ENCODE measurements at places on chromosomes 16 and 17.

DNA sequence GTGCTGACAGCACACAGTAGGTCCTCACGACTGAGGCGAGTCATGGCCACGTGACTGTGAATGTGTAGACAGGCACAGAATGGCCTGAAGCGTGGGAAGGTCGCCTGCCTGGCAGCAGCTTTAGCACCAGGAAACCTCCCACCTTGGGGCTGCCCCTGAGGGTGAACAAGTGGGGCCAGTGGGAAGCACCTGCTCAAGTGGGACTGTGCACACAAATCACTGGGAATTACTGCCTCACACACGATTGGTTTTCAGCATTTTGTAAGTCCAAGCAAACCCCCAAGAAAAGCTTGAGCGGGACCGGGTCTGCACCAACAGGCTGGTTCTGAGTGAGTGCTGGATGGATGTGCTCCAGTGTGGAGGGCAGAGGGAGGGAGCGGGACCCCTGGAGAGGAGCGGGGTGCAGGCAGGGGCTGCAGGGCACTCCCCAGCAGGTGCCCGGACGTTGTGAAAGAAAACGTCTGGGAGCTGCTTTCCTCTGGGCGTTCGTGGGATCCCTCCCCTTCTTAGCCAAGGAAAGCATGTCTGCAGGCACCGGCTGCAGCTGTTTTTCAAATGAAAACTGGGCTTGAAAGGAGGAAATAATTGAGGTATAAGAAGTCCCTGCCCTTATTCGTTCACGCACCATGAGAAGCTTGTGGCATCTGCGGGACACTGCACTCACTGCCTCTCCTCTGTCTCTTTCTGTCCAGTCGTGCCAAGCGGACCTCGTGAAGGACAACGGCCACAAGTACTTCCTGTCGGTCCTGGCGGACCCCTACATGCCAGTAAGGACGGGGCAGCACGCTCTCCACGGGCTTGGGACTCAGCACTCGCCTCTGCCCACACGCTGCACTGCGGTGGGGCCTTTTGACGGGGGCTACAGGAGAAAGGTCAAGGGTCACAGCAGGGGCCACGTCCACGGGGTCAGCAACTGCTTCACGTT lies 111.7 kb upstream of the CHMP6 start:
- DNase-seq: no peak

- DNase-seq: no peak
Observed at GRCh38 chr17:28908640-28909167, 5.8 kb upstream of the DHRS13 start.

DNA sequence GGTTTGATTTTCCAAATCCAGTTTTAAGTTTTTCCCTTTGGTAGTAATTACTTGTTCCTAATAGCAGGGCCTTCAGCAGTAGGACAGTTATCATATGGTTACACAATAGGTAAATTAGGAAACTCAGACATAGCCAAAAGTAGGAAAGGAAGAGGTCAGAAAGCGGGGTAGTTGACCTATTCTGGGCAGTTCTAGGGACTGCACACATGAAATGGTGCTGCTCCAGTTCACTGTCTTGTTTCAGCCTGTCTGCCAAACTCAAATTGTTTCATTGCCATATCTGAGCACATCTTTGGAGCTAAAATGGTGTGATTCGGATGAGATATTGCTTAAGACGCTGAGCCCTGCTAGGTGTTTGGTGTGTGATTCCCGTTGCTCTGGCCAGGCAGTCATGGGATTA lies 56.7 kb downstream of the TANGO6 start:
- DNase-seq: no peak

DNA sequence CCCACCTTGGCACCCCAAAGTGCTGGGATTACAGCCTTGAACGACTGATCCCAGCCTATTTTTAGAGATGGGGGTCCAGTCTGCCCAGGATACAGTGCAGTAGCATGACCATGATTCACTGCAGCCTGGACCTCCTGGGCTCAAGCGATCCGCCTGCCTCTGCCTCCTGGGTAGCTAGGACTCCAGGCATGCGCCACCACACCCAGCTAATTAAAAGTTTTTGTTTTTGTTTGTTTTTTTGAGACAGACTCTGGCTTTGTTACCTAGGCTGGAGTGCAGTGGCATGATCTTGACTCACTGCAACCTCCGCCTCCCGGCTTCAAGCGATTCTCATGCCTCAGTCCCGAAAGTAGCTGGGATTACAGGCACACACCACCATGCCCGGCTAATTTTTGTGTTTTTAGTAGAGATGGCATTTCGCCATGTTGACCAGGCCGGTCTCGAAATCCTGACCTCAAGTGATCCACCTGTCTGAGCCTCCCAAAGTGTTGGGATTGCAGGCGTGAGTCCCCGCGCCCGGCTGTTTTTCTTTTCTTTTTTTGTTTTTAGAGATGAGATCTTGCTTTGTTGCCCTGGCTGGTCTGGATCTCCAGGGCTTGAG lies 2.3 kb upstream of the PAFAH1B1 start:
- no peak for DNase-seq

DNA sequence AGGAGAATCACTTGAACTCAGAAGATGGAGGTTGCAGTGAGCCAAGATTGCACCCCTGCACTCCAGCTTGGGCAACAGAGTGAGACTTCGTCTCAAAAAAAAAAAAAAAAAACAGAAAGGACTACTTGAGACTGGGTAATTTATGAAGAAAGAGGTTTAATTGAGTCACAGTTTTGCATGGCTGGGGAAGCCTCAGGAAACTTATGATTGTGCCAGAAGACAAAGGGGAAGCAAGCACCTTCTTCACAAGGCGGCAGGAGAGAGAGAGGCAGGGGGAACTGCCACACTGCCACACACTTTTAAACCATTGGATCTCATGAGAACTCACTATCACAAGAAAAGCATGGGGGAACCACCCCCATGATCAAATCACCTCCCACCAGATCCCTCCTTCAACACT lies 9.0 kb upstream of the MILR1 start:
- no peak for DNase-seq

GRCh38 chr17:39619786-39620101 lies 7.0 kb upstream of the PPP1R1B start:
- no peak for DNase-seq

GRCh38 chr16:23742766-23743165 lies 12.1 kb upstream of the CHP2 start:
- no peak for DNase-seq

- no peak for DNase-seq
Observed at GRCh38 chr16:78778101-78779004, 678.9 kb downstream of the WWOX start.

DNA sequence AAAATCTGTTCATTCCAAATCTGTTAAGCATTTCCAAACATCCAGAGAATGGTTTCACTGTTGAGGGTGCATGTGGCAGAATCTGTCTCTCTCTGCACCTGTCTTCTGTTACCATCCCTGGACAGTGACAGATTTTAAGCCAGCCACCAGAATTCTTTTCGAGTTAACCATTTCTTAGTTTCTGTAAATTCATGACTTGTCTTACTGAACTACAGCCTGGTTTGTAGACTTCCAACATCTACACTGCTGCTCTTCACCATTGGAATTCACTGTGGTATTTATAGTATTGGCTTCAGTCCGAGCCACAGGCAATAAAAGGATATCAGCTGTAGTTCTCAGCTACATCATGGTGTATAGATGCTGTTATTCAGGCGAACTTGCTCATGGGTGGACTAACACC lies 47.6 kb downstream of the GOSR1 start:
- no peak for DNase-seq

DNA sequence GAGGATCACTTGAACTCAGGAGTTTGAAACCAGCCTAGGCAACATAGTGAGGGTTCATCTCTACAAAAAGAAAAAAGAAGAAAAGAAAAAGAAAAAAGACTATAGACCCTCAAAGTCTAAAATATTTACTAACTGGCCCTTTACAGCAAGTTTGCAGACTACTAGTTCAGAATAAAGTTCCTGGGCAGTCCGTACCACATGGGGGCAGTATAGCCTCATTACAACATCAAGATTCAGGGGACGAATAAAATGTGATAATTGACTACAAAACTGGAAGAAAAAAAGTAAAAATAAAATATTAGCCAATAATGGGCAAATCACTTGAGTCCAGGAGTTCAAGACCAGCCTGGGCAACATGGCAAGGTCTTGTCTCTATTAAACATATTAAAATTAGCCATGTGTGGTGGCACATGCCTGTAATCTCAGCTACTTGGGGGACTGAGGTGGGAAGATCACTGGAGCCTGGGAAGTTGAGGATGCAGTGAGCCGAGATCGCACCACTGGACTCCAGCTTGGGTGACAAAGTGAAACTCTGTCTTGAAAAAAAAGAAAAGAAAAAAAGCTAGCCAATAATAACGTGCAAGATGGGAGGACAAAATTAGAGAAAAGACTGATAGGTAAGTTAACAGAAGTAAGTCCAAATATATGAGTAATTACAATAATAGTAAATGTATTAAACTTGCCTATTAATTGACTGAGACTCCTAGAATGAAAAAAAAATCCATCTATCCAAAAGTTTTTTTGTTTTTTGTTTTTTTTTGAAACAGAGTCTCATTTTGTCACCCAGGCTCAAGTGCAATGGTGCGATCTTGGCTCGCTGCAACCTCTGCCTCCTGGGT lies 129.4 kb upstream of the SEC14L1 start:
- DNase-seq: no peak

- DNase-seq: no peak
Observed at GRCh38 chr16:84989749-84990620, 21.4 kb downstream of the ZDHHC7 start.

- no peak for DNase-seq
Observed at GRCh38 chr17:60529806-60530205, 3.8 kb upstream of the APPBP2 start.

DNA sequence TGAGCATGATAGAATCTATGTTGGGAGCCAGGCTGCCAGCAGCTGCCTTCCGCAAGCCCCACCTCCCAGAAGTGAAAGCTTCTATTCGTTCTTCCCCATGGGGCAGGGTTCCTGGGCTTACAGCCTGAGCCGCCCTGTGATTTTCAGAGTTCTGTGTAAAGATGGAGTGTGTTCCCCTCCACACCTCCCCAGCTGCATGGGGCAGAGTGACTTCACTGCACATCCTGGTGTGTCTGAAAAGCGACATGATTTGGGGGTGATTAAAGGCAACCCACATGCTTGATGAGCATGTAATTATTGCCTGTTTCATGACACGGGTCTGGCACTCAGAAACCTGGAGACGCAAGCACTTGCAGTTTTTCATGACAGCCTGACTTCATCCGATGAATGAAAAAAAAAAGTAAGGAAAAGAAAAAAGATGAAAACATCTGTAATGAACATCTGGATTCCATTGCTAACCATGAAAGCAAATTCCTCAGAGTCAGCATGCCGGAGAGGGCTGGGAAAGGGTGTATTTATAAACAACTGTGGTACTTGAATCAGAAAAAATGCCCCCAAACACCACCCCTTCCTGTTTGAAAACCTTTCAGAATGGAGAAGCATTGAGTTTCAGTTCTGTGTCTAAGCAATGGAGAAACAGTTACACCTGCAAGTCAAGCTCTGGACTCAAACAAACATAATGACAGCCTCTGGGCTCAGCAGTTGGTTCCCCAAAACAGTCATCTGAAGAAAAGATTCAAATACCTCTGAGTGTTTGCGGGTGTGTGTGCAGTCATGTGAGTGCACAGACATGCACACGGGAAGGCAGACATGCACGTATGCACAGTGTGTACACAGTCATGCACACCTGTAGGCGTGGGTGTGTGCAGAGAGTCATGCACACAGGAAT lies 266.0 kb downstream of the ENGASE start:
- DNase-seq: no peak

- peak; percentile 98 for DNase-seq
Observed at GRCh38 chr16:67226804-67227566, at the start of gene TMEM208. Gene TMEM208, plus strand, starts transcription at chr16:67227130. Its CDS starts 89 bp downstream, at chr16:67227219.

DNA sequence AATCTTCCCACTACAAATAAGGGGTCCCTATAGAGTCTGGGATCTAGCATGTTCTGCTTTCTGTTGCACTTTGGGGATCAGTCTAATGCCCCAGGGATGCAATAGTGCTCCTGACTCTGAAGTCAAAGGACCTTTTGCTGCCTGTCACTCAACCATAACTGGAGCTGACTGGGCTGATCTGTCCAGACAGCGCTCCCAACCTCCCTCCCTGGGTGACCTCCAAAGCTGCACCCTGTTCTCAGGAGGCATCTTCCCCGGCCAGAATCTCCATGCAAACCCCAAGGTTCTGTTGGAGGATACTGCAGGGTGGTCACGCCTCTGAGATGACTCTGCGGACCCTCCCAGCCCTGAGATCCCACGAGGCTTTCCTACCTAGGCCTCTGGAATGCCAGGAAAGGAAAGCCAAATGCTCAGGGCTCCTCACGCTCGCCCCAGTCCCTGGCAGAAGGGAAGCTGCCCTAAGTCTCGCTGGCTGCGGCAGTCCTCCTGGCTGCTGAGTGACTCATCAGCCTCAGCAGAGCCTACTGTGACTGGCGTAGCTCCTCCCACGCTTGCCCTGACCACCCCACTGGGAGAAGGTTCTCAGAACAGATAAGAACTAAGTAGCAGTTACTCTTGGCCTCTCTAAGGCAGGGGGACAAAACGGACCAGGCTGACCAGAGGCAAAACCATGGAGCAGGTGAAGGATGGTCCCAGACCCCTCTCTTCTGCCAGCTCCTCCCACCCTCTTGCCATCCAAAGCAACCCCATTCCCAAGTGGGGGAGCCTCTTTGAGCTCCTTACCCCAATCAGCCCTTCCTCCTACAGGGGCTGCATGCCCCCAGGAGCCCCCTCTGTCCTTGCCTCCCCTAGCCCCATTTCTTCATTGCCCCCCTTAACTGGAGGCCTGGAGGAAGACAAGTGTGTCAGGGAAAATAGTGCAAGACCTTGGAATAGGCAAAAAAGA lies 124.1 kb upstream of the TNRC6C start:
- DNase-seq: peak; percentile 86

Measured in HEK293T (cell line).